ENCODE measurements at places on chromosomes 5 and 9.

DNA sequence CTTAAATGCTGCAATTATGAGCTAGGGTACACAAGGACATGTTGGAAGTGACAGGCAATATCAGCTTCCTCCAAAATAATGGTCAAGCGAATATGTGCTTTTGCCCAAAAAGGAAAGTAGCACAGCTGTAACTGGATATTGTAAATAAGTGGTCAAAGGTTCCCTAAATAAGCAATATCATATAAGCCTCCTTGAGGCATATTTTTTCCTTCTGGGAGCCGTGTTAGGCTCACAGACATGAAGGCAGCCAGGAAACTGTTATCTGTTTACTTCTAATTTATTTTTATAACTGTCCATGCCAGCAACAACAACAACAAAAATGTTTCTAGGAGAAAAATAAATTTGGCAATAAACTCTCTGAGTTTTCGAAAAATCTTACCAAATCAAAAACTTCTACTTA is 648.3 kb downstream of the PDE4D start:
- DNase-seq, result no peak

GRCh38 chr5:82356808-82357671 is 78.9 kb upstream of the RPS23 start:
- peak; percentile 8 for DNase-seq

- DNase-seq, result peak; percentile 95
These were observed 43.2 kb upstream of the IER5L start for GRCh38 chr9:129221233-129221632.

DNA sequence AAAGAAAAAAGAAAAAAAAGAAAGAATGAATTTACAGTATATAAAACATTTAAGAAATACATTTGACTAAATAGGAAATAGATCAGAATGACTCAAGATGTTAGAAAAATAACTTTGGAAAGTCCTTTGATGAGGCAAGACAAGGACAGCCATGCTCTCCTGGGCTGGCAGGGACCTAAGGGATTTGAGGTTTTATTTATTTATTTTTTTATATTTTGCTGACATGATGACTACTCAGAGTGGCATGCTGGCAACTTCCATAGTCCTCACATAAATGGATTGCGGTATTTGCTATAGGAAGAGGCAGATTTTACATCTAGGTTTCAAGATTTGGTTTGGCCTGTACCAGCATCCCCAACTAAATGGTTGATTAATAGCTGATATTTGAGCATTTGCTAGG is 17.7 kb downstream of the SLC28A3 start:
- DNase-seq, result no peak

GRCh38 chr5:147507480-147508126 is 2.3 kb downstream of the DPYSL3 start:
- DNase-seq, result no peak

DNA sequence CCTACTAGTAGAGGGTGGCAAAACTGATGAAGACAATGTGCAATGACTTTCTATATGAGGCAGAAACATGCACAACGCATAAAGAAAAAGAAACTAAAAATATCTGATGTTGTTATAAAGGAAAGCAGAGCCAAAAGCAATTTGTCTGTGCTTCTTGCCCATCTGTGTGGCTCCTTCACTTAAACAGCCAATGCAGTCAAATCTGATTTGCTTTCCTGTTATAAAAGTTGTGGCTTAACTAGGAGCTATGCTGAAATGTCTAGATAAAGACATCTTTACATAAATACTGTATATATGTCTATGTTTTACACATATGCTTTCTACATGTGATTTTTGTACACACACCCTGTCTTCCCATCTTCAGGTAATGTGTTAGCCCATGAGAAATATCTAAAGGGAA is 508.2 kb downstream of the CETN3 start:
- DNase-seq, result no peak

- DNase-seq, result no peak
These were observed 48.0 kb upstream of the POU5F2 start for GRCh38 chr5:93789173-93790067.

All from NB4 (cell line).